ENCODE measurements at places on chromosomes 2 and 18. TPM values are rescaled to one million over a fixed set of nuclear protein-coding genes. Genes with fewer than 3 reads are reported as not detected.

DNA sequence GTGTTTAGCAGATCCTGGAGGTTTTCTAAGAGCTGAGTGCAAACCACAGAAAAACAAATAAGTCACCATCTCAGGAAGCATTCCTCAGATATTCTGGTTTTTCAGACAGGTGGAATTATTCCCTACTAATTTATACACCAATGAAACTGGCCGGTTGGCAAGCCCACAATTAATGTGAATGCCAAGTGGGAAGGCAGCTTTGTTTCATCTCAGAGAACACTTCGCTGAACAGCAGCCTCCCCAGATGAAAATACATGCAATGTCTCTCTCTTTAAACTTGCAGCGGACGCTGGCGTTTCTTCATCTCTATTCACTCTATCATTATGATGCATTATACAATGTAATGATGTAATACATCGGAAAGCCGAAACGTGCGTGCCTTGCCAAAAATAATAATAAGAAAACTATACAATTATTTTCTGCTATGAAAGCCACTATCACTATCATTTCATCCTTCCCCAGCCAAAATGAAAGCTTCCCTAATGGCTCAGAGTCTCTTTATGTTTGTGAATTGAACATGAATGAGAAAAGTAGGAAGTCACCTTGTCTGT lies 649.4 kb downstream of the BCL11A start:
- H3K36me3 ChIP-seq: no peaks in the 10 kb centered on the region
- DNase-seq: no peak
- H3K4me1 ChIP-seq: no peaks in the 10 kb centered on the region
- H3K27me3 ChIP-seq: peaks cover 2% of the 10 kb centered on the region

DNA sequence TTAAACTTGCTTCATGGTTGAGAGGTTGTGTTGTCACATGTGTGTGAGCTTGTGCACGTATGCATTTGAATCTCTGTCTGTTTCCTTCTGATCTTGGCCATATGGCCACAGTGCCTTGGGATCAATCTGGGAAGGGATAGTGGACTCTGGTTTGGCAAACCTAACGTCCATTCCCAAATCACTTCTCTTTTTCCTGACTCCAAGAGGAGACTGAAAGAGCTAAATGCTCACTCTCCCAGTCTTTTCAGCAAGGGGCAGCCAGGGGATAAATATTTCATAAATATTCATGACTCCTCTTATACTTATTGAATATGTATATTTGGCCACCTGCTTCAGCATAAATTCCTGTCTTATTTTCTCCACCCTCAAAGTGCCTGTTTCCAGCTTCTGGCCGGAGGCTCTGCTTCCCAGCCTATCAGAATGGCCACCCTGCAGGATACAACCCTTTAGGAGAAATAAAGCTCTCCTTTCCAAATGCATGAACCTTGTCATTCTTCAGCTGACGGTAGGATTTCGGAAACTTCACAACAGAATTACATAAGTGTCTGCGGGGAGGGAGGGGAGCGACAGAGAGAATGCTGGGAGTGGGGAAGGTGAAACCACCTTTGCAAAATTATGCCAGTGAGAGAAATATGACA lies 112.2 kb upstream of the COPS8 start:
- H3K27ac ChIP-seq: no peak overlapping the region
- DNase-seq: no peak
- H3K27me3 ChIP-seq: no peaks in the 10 kb centered on the region
- peaks cover 18% of the 10 kb centered on the region for H3K4me1 ChIP-seq
- no peak overlapping the region for H3K4me3 ChIP-seq

DNA sequence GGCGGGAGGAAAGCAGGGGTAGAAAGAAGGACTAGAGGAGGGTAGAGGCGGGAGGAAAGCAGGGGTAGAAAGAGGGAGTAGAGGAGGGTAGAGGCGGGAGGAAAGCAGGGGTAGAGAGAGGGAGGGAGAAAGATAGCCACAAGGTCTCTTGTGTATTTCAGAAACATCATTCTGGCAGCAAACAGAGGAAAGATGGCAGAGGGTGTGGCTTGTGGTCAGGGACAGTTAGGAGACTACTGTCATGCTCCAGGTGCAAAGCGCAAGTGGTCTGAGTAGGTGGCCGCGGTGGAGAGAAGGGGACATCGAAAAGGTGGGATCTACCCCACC lies 82.4 kb upstream of the TAF1B start:
- H3K27me3 ChIP-seq: peaks cover 27% of the 10 kb centered on the region
- DNase-seq: no peak
- H3K4me1 ChIP-seq: peaks cover 35% of the 10 kb centered on the region
- no peaks in the 10 kb centered on the region for H3K36me3 ChIP-seq
- H3K4me3 ChIP-seq: peak overlapping the region; percentile 2
- peak overlapping the region; percentile 31 for H3K27ac ChIP-seq

- H3K27ac ChIP-seq: no peak overlapping the region
- DNase-seq: no peak
- no peak overlapping the region for H3K4me3 ChIP-seq
- no peaks in the 10 kb centered on the region for H3K27me3 ChIP-seq
These were observed 48.0 kb upstream of the CABYR start for GRCh38 chr18:24090876-24091275.

The TOGARAM2 gene
- total RNA-seq: 4.8 TPM

DNA sequence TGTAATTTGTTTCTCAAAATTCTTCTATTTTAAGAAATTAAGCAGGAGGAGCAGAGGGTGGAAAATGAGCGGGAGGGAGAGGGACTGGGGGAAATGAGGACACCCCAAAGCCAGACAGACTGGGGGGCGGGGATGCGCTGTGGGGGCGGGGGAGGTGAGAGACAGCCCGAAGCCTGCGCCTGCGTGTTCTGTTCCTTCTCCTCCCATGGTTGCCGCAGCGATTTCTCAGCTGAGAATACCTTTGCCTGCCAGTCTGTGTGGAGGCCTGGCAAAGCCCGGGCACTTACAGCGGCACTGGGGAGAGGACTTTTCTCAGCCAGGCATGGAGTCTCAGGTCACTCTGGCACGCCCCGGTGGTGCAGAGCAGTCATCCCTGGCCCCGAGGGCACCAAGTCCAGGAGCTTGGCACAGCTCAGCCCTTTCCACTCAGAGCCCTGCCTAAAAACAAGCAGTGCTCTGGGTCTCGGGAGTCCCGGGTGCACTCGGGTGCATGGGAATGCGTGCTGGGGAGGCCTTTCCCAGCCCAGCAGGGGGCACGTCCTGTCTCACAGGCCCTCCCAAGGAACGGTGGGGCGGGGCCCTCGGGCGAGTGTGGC lies 289.3 kb upstream of the HS6ST1 start:
- no peaks in the 10 kb centered on the region for H3K27me3 ChIP-seq
- no peak overlapping the region for H3K27ac ChIP-seq
- DNase-seq: no peak
- H3K4me3 ChIP-seq: no peak overlapping the region

DNA sequence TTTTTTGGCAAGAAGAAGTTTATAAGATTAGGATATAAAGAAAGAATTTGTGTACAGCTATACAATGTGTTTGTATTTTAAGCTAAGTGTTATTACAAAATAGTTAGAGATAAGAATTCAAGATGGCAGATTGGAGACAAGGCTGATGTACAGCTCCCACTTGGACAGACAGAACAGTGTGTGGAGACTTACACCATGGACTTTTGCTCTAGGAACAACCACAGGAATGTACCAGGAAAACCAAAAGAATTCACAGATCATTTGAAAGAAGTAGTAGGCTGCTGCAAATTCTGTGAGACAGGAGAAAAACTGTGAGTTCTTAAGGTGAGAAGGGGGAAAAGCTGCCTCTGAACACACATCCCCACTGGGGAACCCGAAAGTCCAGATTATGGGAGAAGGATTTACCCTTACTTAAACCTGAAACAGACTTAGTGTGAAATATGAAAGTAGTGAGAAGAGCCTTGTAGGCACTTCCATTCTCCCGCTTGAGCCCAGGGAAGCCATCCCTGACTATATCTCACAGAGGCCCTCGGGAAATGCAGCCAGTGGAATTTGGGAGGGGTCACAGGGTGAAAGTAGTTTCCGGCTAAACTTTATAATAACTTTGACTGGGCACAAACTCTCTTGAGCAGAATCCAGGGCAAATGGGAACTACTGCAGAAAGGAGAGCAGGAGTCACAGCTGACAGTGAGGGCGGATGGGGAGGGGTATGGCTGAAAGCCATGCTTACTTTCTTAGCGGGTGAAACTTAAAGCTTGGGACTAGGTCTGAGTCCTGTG lies 11.6 kb upstream of the RPRD1A start:
- peaks cover 7% of the 10 kb centered on the region for H3K4me1 ChIP-seq
- no peak overlapping the region for H3K4me3 ChIP-seq
- no peaks in the 10 kb centered on the region for H3K36me3 ChIP-seq
- H3K27ac ChIP-seq: no peak overlapping the region
- DNase-seq: no peak

The HSPD1 gene
- 984 TPM for total RNA-seq

GRCh38 chr18:61606068-61606660 lies 272.9 kb downstream of the CDH20 start:
- DNase-seq: no peak
- H3K4me3 ChIP-seq: no peak overlapping the region
- H3K27me3 ChIP-seq: peaks cover 36% of the 10 kb centered on the region
- H3K4me1 ChIP-seq: no peaks in the 10 kb centered on the region

The ITGB6 gene
- not detected for total RNA-seq

The SLC23A3 gene
- total RNA-seq: 1.8 TPM

GRCh38 chr2:38223256-38223655 lies 147.3 kb upstream of the CYP1B1 start:
- H3K4me3 ChIP-seq: no peak overlapping the region

All from activated CD4-positive, alpha-beta T cell treated with anti-CD3 and anti-CD28 coated beads, Interleukin-2, amount 10 ng/mL, durations not matched to agents 24 days and 14 days (primary cell).